Epithelial cell of esophagus (primary cell): ENCODE measurements at places on chromosomes 7 and 10.

- DNase-seq = no peak
Observed at GRCh38 chr10:97215619-97216260, 30.0 kb upstream of the SLIT1 start.

GRCh38 chr7:132441935-132442334, 134.3 kb downstream of the PLXNA4 start:
- DNase-seq = no peak

DNA sequence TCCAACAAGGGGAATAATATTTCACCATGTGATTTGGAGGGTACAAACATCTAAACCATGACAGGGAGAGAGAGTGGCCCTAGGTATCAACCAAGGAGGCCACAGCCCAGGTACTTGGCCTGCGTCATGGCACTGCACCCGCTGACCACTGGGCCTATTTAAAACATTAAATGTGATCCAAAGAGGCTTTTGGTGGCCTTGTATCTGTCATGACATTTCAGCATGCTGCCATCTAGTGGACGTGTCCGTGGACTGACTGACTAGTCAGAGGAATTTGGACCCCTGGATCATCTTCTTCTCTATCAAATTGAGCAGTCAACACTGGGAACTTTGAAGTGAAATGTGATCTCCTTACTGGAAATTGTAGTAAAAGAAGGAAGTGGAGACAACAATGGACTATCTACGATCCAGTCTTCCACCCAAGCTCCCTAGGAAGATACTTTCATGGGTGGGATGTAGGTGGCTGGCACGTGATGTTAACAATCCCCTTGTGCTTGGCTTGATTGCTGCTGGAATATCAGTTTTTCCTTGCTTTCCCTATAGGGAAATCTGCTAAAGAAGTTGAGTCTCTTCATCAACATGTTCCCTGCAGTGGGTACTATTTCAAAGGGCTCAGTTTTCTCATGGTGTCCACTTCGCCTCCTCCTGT, 24.6 kb upstream of the ITGA8 start:
- DNase-seq = peak; percentile 66

DNA sequence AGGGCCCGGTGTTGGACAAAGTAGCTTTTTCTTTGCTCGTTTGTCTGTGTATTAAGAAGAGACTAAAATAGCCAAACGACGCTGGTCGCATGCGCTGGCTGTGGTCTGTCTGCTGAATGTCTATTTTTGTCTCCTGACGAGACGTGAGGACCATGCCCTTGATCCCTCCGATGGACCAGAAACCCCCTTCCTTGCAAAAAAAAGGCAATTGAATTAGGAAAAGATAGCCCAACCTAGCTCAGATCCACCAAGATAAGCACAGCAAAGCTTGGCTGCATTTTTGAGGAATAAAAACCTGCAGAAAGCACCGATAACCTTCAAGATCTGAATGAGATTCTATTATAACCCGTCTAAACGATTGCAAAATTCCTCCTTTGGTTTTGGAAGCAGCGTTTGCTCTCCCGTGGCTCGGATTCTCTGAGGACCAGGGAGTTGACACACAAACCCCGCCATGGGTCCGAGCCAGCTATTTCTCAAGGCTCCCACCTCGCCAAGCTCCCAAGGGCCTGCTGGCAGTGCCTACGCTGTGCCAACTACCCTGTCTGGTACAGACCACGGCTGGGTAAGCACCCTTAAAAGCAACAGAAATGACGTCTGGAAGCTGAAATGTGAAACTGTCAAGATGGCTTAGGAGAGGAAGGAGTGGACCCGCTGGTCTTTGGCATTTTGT, 17.7 kb upstream of the TTYH3 start:
- DNase-seq = no peak

DNA sequence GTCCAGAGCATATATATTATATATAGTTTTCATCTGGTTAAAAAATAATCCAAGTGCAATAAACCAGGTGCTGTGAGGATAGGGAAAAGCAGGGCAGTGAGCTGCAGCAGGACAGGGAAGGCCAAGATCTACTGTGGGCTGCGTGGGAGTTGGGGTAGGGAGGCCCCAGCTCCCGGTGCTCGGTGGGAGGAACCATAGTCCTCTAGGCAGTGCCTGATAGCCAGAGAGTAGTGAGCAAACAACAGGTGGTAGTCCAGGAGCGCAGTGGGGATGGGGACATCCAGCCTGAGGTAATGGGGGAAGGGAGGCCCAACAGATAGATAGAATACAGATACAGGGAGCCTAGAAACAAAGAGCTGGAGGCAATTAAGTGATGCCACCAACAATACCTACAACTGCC, 4.1 kb upstream of the BMPR1A start:
- no peak for DNase-seq

DNA sequence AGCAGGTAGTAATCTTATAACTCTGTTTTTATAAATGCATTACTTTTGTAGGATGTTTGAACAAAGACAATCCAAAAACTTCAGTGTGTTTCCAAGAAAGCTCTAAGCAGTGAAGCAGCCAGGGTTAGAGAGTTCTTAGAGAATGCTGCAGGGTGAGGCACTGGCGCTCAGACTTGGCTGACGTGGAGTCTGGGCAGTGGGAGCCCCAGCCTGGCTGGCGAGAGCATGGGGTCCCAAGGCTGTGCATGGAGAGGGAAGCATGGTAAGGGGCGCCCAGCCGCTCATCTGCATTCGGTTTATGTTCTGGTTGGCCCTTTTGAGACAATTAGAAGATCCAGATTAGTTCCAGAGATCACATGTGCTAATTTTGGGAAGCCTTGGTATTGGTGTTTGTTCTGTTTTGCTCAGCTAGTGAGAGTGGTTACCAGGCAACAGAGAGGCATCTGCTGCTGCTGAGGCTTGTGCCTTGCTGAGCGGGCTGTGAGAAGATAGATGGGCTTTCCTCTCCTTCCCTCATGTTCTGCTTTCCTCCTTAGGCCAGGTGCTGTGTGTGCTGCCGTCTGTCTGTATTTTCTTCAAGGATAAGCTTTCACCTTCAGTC, 10.3 kb downstream of the SUN1 start:
- no peak for DNase-seq
